Nucleus accumbens (tissue), 56 donors: ENCODE measurements at places on chromosomes 4 and X.

DNA sequence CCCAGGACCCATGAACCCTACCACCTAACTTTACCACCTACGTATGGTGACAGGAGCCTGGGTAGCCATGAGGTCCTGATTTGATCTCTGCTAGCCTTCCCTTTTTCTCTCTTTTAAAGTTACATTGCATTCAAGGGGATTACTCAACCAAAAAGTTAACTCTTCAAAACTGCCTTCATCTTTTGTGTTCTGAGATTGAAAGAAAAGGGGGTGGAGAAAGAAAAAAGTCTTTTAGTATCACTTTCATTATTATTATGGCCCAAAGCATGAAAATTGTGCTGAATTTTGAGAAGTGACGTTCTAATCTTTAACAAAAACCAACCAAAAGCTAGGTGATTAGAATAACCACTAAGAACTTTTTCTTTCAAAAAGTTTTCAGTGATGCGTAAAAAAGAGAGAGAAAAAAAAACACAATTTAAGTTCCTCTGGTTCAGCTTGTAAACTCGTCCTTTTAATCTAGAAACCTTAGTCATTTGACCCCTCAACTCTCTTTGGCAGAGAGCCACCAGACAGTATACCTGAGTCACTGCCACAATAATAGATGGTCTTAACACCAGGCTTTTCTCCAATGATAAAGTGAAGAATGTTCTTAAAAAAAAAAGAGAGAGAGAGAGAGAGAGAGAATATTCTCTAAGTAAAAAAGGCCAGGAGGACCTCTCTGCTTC lies 347.4 kb upstream of the FGF13 start:
- DNase-seq = no peak

- no peak for DNase-seq
Measured at GRCh38 chr4:110914791-110915190, 291.9 kb upstream of the PITX2 start.

GRCh38 chrX:49226946-49227345 lies 6.2 kb downstream of the CACNA1F start:
- DNase-seq = no peak

DNA sequence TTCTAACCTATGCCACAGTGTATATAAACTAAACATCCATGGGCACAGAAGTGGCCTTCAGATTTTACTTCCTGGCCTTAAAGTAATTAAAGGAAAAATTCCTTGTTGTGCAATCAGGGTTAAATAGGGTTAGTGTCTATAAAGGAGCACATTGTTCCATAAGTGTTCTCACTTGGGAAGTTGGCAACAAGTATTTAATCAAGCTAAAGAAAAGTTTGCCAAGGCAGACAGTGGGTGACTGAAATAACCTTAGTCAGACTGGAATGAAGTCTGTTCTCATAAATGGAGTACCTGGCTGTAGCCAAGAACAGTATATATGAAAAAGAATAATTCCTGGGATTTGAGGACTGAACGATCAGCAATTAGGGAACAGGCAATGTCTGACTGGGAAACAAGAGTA lies 213.6 kb downstream of the HTR2C start:
- no peak for DNase-seq

DNA sequence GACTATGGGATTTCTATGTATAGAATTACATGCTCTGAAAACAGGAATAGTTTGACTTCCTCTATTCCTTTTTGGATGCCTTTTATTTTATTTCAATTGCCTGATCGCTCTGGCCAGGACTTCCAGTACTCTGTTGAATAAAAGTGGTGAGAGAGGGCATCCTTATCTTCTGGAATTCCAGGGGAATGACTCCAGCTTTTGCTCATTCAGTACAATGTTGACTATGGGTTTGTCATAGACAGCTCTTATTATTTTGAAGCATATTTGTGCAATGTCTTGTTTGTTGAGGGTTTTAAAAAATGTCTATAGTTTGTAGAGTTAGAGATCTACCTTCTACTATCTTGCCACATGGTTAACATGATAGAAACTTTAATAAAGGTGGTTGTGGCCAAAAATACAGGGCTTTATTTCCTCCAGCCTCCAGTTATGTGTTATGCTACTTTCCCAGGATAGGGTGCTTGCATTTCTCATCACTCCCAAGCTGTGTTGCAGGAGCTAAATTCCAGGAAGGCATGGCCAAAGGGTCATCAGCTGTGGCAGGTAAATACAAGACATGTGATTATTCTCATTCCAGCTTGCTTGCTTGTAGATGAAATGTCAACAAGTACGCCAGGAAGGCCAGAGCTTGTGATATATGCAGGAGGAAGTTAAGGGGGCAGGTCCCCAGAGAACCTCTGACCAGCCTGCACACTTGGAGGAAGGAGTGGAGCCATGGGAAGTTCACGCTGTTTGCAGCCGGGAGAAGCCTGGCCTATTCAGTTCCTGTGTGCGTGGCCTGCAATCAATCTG lies 142.4 kb upstream of the CPXCR1 start:
- DNase-seq = no peak

DNA sequence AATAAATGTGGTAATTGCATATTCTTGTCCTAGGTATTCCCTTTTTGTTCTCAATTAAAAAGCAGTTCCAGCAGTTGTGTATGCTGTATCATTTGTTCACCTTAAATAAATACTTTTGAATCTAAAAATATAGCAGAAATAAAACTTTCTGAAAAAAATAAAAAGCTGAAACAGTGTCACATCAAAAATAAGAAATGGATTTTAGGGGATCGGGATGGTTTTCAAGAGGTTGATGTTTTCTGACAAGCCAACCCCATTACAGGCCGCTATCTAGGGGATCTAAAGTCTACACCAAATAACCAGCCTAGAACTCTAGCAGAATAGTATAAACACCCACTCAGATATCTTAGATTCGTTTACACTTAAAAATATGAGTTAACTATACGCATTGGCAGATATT lies 95.4 kb upstream of the MAML3 start:
- no peak for DNase-seq

GRCh38 chr4:21879187-21879586 lies 69.4 kb downstream of the KCNIP4 start:
- no peak for DNase-seq

DNA sequence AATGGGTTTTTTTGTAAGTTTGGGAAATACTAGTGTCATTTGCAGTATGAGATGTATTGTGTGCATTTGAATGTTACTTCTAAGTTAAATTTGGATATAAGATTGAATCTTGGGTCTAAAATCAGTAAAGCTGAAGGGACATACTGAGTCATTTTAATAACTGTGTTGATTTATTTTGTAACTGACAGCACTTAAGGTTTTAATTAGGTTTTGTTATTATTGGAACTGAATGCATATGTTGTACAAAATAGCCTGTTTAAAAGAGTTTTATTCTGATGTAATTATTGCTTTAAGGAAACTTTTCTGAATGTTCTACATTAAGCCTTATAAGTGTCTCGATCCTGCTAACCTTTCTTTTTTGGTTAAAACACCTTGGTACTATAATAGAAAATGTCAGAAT lies 396.6 kb downstream of the MAPK10 start:
- no peak for DNase-seq

GRCh38 chr4:119733431-119733830 lies 104.8 kb upstream of the PDE5A start:
- DNase-seq = no peak

DNA sequence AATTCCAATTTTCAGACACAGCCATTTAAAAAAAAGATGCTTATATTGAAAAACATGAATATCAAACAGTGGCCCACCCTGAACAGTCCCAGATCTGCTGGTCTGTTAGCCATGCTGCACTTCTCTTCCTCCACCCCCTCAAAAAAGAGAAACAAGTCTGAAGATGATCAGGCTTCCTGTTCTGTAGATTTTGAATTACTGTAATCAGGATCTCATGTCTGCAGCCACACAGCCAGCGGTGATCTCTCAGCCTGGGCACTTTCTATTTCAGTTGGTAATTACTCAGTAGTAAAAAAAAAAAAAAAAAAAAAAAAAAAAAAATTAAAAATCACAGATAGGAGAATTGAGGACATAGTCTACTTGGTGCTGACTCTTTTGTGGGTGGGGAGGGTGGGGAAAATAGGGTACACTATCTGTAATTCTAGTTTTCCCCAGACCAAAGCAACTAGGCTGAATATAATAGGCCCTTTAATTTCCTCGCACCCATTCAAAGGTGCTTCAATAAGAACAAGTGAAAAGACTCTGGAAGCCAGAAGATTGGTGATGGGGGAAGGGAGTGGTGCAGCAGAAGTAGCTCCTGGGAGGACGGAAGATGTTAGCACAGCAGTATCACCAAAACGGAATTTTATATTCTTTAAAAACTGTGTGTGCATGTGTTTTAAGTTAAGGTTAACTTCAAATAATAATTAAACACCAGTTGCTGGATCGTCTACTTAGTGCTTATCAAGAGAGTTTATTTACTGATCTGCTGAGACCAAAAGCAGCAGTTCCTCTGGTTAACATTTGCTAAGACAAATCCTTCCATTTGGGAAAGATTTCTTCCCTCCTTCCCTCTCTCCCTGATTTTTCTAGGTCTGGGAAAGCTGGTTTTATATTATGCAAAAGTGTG lies 47.0 kb downstream of the SPRY1 start:
- no peak for DNase-seq
